ENCODE measurements at places on chromosomes 2 and 18. TPM values are rescaled to one million over a fixed set of nuclear protein-coding genes. Genes with fewer than 3 reads are reported as not detected.

The RMND5A gene
- 93.7 TPM for total RNA-seq

The UCN gene
- total RNA-seq, result 1.5 TPM

The ADGRF3 gene
- not detected for total RNA-seq

The TTN gene
- 2,803 TPM for total RNA-seq

The TNFAIP6 gene
- total RNA-seq, result 2.9 TPM

The LTBP1 gene
- total RNA-seq, result 88.9 TPM

The IL1R1 gene
- 22.6 TPM for total RNA-seq

The CFAP221 gene
- 1.0 TPM for total RNA-seq

The MFSD2B gene
- total RNA-seq, result 0.16 TPM

The TANC1 gene
- 59.7 TPM for total RNA-seq

The TBR1 gene
- not detected for total RNA-seq

All from left ventricle myocardium inferior (tissue), 1 donor.